ENCODE measurements at places on chromosomes 3 and 15.

GRCh38 chr15:75666823-75667501, 19.2 kb downstream of the SNX33 start:
- no peak for DNase-seq

DNA sequence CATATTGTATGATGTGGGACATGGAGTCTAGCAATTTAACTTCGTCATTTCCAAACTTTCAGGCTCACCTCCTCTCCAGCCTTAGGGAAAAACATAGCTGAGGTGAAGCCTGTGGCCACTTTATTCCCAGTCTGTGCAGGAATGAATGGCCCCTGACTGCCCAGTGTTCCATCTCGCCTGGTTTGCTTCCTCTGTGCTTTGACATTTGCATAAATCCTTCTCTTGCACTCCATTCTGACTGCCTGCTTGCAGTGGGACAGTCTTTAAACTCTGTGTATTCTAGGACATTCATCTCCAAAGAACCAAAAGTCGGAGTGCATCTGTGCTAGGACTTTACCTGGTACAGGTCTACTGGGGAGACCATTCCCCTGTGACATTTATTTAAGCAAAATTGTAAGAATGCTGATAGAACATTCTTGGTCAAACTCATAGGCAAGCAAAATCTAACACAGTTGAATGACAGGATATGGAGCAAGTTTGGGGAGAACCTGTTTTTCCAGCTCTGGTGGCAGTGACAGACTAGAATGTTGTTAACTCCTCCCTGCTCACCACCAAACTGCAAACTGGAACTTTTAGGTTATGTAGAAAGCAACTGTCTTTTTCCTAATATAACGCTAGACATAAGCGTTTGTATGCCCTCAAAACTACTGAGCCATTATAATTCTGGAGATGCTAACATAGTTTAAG, 22.1 kb downstream of the TMED3 start:
- DNase-seq, result no peak

- no peak for DNase-seq
Observed at GRCh38 chr3:149376718-149377407, 586 bp downstream of the TM4SF1 start.

- peak; percentile 17 for DNase-seq
Observed at GRCh38 chr3:57793737-57794187, 37.7 kb downstream of the SLMAP start.

DNA sequence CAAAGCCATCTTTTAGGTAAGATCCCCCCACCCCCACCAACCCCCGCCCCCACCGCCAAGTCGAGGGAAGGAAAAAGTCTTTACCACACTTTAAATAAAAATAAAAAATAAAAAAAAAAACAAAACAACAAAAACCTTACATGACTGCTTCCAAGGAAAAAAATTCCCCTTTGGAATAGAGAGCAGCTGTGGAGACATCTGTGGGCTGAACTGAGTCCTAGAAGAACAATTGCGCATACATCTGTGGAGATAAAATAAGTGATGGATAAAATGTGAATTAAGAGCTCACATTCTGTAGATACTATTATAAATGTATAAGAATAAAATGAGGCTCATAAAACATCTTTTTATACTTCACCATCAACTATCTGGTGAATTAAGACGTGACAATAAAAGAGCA, 601.7 kb upstream of the AGTR1 start:
- no peak for DNase-seq
